ENCODE measurements at places on chromosomes 16 and 17.

DNA sequence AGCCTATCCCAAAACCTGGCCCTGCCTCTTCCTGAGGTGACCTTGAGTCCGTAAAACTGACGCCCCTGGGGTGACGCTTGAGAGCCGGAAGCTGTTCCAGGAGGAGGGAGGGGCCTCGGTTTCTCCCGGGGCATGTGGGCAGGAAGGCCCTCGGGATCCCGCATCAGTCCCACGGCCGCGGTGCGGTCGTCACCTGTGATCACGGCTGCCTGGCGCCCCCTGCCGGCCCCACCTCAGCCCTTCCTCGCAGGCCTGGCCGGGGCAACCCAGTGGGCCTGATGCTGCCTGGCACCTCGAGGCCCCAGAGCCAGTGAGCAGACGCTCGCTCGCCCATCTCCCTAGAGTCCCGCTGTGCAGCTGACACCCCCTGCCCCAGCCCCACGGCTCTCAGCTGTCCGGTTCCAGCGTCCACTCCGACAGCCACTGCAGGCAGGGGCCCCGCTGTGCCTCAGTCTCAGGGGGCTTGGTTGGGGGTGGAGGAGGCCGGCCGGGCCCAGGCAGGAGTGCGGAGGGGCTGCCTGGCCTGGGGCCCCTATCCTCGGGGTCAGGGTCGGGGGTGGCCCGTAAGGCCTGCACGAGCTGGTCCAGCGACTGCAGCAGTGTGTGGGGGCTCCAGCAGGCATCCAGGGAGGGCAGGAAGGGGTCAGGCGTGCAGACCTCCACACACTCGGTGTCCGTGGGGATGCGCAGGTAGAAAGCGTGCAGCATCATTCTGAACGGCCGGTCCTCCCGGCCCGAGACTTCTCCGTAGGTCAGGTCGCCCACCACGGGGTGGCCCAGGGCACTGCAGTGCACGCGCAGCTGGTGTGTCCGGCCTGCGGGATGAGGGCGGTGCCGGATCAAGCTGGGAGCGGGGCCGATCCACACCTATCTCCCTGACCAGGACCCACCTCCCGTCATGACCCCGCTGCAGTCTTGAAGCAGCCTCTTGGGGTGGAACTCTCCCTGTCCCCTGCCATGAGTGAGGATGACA lies 2.3 kb downstream of the RPUSD1 start:
- peak; percentile 81 for DNase-seq

DNA sequence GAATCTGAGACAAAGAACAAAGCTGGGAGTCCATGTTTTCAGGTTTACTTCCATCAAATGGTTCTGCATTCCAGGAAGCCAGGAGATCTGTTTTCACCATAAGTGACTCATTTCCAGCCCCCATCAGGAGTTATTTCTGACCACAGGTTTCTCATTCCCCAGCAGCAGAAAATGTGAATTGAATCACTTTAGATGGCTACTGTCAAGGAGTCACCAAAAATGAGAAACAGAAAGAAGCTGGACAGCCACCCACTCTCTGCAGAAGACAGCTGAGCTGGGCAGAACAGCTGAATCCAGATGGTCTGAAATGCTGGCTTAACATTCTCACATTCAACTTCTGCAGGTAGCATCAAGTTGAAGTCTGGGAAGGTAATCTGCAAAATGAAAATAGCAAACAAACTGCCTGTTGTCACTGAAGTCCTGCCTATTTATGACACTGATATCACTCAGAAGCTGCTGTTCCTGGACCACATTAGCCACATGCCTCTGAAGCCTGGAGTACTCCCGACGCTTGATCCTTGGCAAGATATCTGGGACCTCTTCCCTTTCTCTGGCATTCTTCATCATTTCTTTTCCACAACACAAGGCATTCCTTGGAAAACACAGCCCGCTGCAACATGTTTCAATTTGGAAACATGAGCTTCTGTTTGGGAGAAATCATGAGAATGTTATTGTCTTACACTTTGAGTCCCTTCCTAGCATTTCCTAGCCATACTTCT lies 15.3 kb downstream of the CCL11 start:
- peak; percentile 52 for DNase-seq

DNA sequence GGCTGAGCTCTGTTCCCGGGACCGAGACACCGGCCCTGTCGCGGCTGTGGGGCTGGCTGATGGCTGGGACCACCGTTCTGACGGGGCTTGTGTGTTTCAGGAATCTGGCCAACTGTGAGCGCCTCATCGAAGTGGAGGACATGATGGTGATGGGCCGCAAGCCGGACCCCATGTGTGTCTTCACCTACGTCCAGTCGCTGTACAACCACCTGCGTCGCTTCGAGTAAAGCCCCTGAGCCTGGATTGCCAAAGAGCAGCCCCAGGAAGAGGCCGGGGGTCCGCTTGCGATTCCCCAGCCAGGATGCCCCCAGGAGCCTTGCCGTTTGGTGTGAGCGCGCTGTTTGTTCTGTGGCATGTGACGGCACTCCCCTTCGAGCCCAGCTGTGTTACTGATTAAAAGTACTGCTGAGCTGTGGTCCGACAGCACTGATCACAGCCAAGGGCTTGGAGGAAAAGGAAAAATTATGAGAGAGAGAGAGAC lies 23.0 kb downstream of the SMTNL2 start:
- peak; percentile 68 for DNase-seq

- no peak for DNase-seq
Measured at GRCh38 chr16:66752379-66752778, 970 bp upstream of the DYNC1LI2 start.

- peak; percentile 81 for DNase-seq
Measured at GRCh38 chr17:6435968-6436367, 1.0 kb upstream of the AIPL1 start.

DNA sequence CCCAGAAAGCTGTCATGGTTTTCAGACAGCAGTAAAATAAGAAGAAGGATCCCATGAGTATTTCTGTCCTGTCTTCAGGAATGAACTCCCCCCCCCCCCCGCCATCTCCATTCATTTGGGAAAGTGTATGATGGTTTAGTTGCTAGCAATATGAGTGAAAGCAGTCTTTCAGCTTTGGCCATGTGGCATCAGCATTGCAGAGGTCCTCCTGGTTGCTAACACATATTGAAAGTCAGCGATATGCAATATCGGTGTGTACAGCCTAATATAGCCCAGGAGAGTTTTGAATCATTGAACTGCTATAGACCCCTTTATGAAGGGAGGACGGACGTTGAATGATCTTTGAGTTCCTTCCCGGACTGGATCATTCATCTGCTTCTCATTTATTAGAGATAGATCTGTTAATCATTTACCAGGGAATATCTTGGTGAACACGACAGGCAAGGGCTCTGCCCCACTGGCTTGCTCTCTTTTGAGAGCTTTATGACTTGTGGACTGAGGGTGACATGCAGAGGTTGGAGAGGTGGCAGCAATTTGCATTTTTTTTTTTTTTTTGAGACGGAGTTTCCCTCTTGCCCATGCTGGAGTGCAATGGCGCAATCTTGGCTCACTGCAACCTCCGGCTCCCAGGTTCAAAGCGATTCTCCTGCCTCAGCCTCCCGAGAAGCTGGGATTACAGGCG lies 25.2 kb downstream of the DEF8 start:
- no peak for DNase-seq

DNA sequence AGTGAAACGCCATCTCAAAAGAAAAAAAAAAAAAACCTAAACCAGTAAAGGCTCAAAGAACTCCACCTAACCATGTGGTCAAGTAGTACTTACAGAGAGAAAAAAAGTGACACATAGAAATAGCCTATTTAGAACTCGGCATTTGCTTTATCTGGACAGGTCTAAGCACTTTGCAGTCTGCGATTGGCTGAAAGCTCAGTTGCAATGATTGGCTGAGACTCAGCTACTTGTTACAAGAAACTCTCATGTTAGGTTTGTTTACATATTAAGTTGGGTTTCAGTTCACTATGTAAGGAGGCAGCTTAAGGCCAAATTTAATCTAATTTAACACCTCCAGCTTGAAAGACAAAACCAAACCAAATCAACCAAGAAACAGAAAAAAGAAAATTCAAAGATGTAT lies 19.1 kb downstream of the ABCC3 start:
- no peak for DNase-seq

DNA sequence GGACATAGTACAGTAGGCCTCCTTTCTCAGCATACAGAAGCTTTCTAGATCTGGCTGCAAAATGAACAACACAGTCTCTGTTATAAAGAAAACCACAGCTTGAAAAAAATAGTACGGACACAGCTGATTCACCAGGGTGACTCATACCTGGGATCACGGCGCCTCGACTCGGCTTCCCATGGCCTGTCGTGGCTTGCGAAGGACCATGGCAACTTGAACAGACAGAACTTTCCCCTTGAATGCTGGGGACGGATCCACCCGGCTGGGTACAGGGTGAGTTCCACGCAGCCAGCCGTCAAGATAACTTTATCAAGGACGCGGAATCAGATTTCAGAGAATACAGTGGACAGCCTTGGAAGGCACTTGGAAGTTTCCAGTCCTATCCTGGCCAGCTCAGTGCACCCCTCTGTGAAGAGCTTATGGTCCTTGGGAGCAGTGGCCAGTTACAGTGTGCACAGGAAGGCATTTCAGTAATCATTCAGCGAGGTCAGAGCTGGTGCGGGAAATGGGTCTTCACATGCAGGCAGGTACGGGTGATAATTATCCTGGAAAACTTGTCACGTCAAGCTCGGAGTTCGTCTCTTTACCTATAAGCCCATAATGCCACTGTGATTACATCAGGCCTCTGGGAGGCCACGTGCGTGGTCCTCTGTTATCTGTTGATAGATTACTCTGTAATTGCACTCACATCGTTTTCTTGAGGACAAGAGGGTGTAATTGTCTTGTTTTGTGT lies 57.9 kb upstream of the MAF start:
- DNase-seq, result no peak

DNA sequence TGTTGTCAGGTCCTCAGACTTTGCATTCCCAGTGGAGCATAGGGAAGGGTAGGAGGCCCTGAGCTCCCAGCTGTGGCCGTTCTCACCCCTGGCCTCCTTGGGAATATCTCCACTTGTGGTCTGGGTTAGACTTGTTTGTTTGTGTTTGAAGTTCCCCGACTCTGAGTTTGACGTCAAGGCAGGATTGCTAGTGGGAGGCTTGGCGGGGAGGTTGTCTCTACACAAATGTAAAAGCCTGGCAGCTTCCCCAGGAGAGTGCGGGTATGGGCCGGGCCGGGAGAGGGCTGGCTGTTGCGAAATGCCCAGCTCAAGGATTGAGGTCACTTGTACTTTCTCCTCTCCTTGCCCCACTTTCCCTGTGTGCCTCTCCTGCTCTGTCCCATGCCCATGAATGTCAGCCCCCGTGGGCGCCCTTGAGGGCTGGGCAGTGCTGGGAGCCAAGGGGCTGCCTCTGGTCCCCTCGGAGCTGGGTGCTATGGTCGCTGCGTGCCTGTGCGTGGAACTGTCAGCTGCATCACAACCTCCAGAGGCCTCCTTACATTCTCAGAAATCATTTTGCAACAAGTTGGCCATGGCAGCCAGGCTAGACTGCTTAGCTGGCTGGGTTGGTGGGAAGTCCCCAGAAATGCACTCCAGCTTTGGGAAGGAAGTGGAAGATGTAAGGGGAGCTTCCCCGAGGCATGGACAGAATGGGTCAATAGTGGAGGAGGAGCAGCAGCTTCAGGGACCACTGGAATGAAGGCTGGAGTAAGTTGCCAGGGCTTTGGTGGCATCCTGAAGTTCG lies 84.3 kb downstream of the KSR1 start:
- no peak for DNase-seq

DNA sequence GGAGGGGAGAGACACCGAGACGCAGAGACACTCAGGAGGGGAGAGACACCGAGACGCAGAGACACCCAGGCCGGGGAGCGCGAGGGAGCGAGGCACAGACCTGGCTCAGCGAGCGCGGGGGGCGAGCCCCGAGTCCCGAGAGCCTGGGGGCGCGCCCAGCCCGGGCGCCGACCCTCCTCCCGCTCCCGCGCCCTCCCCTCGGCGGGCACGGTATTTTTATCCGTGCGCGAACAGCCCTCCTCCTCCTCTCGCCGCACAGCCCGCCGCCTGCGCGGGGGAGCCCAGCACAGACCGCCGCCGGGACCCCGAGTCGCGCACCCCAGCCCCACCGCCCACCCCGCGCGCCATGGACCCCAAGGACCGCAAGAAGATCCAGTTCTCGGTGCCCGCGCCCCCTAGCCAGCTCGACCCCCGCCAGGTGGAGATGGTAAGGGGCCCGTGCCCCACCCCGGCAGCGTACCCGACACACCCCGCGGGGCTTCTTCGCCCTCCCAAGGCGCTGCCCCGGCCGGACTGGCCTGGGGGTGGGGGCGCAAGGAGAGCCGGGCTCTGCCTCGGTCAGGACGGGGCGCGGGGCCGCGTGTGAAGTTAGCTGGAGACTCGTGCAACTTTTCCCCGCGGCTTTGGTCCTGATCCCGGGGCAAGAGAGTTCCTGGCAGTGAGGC lies 427 bp downstream of the PPP1R1B start:
- DNase-seq, result no peak

- DNase-seq, result no peak
Measured at GRCh38 chr16:27264151-27264550, 4.4 kb downstream of the NSMCE1 start.

GRCh38 chr17:15480204-15480603 lies 12.8 kb upstream of the CDRT4 start:
- DNase-seq, result no peak

GRCh38 chr16:28875134-28876018 lies 2.9 kb upstream of the ATP2A1 start:
- no peak for DNase-seq

DNA sequence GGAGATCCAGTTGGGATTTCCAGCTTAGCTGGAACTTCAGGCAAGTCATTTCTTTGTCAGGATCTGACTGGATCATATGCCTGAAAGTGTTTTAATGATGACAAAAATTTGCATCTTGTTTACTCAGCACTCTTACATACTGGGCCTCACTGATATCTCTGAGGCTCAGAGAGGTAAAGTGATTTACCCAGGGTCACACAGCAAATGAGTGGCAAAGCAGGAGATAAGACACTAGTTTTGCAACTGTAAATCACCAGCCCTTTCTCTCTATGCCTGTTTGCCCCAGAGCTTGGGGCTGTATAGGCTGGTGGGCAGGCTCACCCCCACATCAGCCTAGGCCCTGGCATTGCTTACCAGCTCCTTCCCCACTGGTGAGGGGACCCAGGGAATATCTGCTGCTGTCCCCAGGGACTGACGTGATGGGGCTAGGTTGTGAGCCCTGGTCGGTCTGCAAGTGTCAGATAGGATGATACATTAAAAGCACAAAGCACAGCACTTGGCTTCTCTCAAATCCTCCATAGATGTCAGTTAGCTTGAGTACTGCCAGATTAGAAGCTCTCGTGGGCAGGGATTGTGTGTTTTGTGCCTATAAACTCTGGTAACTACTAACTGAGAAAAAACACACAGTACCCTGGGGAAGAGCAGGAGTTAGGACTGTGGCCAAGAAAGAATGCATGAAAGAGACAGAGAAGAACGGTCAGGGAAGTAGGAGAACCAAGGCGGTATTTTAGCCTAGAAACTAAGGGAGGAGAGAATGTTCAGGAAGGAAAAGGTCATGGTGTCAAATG lies 165.4 kb downstream of the COPRS start:
- DNase-seq, result no peak

DNA sequence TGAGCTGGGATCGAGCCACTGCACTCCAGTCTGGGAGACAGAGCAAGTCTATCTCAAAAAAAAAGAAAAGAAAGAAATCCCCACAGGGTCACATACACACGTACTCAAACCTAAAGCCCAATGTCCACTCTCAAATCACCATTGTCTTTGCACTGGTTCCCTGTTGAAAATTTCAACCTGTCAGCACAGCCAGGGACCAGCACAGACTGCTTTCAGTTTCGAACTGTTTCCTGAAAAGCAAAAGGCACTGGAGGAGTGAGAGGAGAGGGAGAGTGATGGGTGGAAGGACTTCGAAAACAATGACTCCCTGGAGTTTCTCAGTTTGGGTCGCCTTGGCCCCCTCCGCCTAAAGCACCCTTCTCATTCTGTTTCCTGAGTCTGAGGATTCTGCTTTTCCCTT lies 9.0 kb upstream of the CD300C start:
- no peak for DNase-seq
